ENCODE measurements at places on chromosomes 6 and 20. TPM values are rescaled to one million over a fixed set of nuclear protein-coding genes. Genes with fewer than 3 reads are reported as not detected.

The C20orf202 gene
- not detected for total RNA-seq

The GGTLC1 gene
- not detected for total RNA-seq

The GPR6 gene
- total RNA-seq = not detected

The ADGRF1 gene
- total RNA-seq = not detected

The KIAA0408 gene
- total RNA-seq = 1.5 TPM

The KIF6 gene
- total RNA-seq = 0.55 TPM

The GABRR1 gene
- not detected for total RNA-seq

The GSTA2 gene
- not detected for total RNA-seq

The MOXD1 gene
- 118 TPM for total RNA-seq

The FGD2 gene
- not detected for total RNA-seq

The OR2H2 gene
- total RNA-seq = not detected

The GSTA4 gene
- 35.9 TPM for total RNA-seq

The RNF39 gene
- total RNA-seq = not detected

The TNXB gene
- total RNA-seq = 0.89 TPM

The EPPIN gene
- total RNA-seq = not detected

The HLA-DOB gene
- total RNA-seq = 0.18 TPM

The SDC4 gene
- 172 TPM for total RNA-seq

Data from smooth muscle cell of the umbilical artery (primary cell).